SK-N-MC (cell line): ENCODE measurements at places on chromosomes 5 and 9.

- DNase-seq: no peak
These were observed 23.1 kb upstream of the CNOT6 start for GRCh38 chr5:180470966-180471582.

GRCh38 chr5:80194468-80194867 lies 61.4 kb downstream of the SERINC5 start:
- DNase-seq: no peak

GRCh38 chr5:97915106-97915505 lies 732.1 kb upstream of the RIOK2 start:
- DNase-seq: no peak

DNA sequence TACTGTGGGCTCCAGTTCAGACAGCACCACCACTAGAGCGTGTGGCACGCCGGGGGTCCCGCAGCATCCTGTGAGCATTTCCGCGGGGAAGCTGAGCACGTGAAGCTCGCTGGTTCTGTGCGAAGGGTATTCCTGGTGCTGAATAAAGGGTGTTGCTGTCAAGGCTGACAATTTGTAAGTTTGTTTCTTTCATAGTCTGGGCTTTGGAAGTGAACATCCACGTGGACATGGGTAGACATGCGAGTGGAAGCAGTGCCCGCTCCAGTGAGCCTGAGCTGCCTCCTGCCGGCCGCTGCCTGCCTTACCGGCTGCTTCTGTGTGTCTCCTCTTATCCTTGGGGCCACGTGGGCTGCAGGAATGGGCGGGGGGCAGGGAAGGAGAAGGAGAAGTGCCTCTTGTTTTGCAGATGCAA lies 14.7 kb downstream of the NDUFS6 start:
- no peak for DNase-seq

DNA sequence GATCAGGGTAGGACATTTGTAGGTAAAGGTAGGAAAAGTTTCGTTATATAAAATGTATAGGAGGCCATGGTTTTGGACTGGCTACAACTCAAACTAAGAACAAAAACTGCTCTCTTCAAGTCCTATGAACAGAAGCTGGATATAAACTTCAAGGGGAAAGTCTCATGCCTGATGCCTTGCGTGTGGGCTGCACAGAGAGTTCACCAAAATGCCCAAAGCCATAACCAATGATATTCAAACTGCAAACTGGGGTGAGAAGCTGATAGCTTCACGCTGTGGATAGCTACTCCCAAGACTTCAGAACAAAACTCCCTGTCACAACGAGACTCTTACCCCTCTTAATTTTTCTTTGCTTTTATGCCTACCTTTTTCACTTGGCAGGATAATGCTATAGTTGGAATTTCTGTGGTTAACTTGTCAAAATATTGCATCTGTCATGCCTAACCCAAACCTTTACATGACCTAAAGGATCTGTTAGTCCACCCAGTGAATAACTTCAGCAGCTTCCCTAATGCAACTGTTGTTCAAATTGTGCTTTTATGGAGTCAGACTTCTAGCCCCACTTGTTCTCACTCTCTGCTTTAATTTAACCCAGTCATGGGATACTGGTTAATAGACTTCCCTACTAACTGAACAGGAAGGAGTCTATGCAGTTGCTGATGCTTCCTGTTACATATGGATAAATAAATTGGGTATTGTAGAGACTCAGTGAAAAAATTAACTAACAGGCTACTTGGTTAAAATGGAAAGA lies 71.9 kb downstream of the SFXN1 start:
- DNase-seq: no peak

GRCh38 chr5:88395264-88395663 lies 126.6 kb upstream of the TMEM161B start:
- DNase-seq: no peak
